G401 (cell line): ENCODE measurements at places on chromosomes 3 and 15.

- DNase-seq = no peak
Measured at GRCh38 chr15:81388436-81388770, 14.4 kb upstream of the TMC3 start.

GRCh38 chr15:49471733-49472132 is 48.7 kb downstream of the FGF7 start:
- DNase-seq = no peak

DNA sequence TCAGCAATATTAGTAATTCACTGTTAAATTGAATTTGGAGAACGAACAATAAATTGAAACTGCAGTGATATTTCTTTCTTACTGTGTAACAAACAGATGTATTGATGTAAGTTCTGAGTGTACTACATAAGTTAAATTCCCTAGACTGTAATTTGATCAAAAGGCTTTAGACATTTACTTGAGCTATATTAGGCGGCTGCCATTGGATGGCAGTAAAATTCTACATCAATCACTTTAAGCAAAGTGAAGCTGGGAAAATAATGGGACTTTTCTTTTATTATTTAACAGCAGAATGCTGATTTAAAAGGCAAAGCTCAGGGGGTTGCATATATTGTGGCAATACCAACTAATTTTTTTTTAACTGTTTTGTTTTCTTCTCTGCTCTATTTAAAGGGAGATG is 212.6 kb upstream of the PLSCR5 start:
- DNase-seq = peak; percentile 92

GRCh38 chr3:141407047-141407446 is 38.7 kb downstream of the ZBTB38 start:
- DNase-seq = no peak
